ENCODE measurements at places on chromosomes 16 and 17.
A peak's percentile ranks its signal among the peaks of the same experiment; 100 is the strongest.

DNA sequence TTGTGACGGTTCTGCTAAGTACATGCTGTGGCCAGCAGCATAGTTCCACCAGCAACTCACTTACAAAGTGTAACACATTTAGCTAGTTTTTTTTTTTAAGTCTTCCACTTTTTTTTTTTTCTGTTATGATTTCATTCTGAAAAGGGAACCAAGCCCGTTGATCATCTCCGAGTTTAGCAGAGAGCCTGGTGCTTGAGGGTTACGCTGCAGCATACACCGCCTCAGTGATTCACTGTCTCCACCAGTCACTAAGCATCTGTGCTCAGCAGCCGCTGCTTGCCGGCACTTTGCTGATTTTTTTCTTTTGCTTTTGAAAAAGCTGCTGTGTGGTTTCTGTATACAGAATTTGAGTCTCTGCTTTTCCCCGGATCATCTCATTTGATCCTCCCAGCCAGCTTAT is 194.5 kb upstream of the CDH13 start:
- no peak for DNase-seq

- DNase-seq = peak; percentile 53
These were observed 13.2 kb upstream of the FOXJ1 start for GRCh38 chr17:76154292-76154691.

GRCh38 chr17:82807101-82807500 is 32.7 kb downstream of the ZNF750 start:
- DNase-seq = no peak

- DNase-seq = no peak
These were observed 50.7 kb downstream of the NUP93 start for GRCh38 chr16:56780646-56781045.

DNA sequence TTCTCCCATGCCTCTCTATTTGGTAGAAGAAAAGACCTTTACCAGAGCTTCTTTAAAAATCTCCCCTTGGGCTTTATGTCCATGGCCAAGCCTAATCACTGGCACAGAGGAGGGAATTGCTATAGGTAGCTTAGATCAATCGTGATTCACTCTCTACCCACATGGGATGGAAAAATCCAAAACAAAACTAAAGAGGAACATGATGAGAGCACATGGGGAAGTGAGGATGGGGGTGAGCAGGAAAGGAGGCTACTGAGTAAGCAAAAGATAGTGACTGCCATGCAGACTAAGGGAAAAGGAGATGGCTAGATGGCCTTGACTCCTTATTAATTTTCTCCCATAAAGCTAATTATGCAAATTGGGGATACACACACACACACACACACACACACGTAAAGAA is 201.2 kb downstream of the HS3ST3A1 start:
- no peak for DNase-seq

DNA sequence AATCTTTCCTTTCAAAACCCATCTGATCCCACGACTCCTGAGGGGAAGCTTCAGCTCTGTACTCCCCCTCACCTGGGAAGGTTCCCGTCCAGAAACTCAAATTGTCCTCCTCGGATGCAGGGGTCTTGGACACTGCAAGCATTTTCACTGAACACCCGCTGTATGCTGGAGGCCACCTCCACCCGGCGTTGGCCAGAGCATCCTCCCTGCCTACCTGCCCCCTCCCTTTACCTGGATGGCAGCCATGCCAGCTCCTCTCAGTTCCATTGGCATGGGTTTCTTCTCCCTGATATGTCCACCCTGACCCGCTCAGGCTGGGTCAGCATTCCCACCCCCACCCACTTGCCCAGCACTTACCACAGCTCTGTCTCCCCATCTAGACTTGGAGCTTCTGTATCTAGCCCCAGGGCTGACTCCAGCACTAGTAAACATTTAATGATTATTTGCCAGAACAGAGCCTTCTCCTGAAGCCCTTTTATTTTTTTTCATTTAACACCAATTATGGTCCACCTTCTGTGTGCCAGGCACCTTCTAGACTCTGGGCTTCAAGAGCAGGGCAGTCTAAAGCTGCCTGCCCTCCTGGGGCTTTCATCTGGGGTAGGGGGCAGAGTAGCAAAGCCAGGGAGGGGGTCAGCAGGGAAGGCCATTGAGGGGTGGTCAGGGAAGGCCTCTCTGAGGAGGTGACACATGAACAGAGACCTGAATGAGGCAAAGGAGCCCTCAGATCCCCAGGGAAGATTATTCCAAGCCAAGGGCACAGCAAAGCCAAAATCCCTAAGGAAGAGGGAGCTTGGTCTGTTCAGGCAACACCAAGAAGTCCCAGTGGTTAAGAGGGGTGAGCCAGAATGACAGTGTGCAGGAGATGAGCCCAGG is 8.9 kb upstream of the KRT19 start:
- no peak for DNase-seq

DNA sequence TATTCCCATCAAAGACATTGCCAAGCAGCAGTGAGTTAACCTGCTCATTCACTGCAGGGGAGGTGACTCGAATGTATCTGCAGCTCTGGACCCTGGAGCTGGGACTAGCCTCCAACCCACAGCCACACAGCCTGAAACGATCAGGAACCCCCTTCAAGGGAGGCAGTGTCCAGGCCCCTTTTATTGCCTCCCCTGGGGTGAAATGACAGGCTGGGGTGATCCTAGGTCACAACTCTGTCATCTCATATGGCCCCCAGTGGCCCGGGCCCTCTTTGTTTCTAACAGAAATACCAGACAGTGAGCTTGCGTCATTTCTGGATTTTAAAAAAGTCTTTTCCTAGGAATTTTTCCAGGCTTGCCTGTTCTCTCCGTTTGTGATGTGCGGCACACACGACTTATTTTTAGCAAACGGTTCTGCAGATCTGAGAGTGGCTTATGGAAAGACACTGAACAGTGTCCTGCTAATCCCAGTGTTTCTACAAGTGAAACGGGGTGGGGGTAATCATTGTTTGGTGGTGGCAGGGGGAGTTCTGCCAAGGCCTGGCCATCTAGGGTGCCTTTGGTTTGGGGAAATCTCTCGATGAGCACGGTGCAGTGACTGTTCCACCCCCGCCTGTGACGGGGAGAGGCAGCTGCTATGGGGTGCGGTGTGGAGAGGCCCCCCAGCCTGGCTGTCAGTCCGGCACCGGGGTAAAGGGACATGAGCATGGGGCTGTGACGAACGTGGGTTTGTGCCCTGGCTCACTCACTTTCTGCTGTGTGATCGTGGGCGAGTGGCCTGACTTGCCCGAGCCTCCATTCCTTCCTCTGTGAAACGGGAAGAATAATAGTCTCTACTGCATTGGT is 27.2 kb downstream of the NAGPA start:
- no peak for DNase-seq

GRCh38 chr16:69141936-69142335 is 9.5 kb downstream of the UTP4 start:
- no peak for DNase-seq

DNA sequence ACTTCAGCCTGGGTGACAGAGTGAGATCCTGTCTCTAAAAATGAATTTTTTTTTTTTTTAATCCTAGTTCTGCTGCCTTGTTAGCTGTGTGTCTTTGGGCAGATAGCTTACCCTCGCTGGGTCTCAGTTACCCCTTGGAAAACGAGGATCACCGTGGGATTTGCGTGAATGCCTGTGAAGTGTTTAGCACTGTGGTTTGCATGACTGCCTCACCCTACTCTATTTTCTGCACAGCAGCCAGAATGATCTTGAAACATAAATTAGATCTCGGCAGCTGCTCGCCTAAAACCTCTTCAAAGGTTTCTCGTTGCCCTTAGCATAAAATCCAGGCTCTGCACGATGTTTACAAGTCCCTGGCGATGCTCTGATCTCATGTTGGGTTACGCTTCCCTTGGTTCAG is 71.2 kb upstream of the GRIN2A start:
- DNase-seq = no peak

GRCh38 chr16:87436225-87437172 is 44.4 kb downstream of the MAP1LC3B start:
- DNase-seq = no peak

DNA sequence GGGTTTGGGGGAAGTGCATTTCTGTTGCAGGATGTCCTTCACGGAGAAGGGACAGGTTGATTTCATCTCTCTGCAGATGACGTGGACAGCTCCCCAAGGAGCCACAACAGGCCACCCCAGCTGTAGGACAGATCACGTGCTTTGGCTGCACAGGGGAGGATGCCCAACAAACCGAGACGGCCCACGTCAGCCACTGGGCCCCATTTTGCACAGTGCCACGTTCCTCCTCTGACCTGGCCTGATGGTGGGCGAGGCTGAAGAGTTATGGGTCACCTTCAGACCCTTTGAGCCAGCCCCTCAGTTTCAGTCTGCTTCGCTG is 9.0 kb upstream of the RHBDL3 start:
- DNase-seq = no peak

GRCh38 chr17:49217651-49218413 is 7.3 kb downstream of the ABI3 start:
- DNase-seq = no peak

- DNase-seq = no peak
These were observed 56.6 kb downstream of the IRF8 start for GRCh38 chr16:85955566-85955965.

- DNase-seq = no peak
These were observed 47.6 kb downstream of the C17orf67 start for GRCh38 chr17:56785997-56786680.

DNA sequence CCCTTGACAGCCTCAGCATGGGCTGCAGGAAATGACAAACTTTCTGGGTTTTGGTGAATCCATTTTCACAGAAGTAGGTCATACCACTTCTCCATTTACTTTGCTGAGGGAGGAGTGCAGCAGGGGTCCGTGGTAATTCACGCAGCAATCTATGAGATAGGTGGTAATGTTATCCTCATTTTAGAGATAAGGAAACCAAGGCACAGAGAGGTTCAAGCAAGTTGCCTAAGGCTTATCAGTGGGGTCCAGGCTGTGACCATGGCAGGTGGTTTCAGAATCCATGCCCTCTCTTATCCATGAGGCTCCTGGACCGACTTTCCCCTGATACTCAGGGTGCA is 12.6 kb downstream of the TBX4 start:
- DNase-seq = no peak

GRCh38 chr16:85746460-85747215 is 4.3 kb downstream of the C16orf74 start:
- no peak for DNase-seq

GRCh38 chr17:573036-573435 is 141.6 kb downstream of the VPS53 start:
- DNase-seq = no peak

GRCh38 chr16:84788920-84789391 is 30.8 kb upstream of the CRISPLD2 start:
- no peak for DNase-seq

DNA sequence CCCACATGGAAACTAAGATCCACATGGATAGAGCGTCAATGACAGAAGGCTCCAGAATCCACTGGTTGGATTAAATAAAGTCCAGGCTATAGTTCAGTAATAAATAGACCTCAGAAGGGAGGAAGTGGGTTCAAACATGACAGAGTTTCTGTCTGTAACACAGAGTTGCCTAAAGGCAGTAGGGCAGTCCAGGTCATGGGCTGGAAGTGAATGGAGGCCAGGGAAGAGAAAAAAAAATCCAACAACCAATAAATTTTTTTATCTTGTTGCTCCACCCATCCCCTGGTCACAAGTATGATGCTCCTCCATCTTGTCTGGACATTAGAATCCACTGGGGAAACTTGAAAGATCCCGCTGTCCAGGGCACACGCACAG is 92.4 kb downstream of the RGS9 start:
- DNase-seq = no peak
